ENCODE measurements at places on chromosomes 2 and 18.
A peak's percentile ranks its signal among the peaks of the same experiment; 100 is the strongest.

- DNase-seq = no peak
Measured at GRCh38 chr2:85888020-85888683, 638 bp downstream of the ST3GAL5 start.

GRCh38 chr2:43340945-43341356 is 114.5 kb upstream of the ZFP36L2 start:
- DNase-seq = peak; percentile 69

DNA sequence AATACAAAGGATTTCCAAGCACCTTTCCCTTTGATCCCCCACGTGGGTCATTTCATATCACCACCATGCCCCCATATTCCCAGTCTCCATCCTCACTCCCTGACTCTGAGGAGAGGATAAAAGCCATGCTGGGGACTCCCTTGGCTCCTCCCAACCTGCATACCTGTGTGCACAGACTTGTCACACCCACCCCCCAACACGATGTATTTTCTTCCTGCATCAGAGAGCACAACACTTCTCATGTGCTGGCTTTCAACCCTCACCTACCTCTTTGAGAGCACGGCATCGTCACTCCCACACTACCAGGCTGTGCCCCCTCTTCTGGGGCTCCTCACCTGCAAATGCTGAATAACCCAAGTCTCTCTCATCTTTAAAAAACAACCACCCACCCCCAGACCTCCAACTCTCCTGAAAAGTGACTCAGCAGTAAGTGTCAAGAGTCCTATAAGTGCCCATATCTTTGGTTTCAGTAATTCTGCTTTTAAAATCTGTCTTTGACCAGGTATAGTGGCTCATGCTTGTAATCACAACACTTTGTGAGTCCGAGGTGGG is 53.1 kb downstream of the AP1S3 start:
- no peak for DNase-seq

DNA sequence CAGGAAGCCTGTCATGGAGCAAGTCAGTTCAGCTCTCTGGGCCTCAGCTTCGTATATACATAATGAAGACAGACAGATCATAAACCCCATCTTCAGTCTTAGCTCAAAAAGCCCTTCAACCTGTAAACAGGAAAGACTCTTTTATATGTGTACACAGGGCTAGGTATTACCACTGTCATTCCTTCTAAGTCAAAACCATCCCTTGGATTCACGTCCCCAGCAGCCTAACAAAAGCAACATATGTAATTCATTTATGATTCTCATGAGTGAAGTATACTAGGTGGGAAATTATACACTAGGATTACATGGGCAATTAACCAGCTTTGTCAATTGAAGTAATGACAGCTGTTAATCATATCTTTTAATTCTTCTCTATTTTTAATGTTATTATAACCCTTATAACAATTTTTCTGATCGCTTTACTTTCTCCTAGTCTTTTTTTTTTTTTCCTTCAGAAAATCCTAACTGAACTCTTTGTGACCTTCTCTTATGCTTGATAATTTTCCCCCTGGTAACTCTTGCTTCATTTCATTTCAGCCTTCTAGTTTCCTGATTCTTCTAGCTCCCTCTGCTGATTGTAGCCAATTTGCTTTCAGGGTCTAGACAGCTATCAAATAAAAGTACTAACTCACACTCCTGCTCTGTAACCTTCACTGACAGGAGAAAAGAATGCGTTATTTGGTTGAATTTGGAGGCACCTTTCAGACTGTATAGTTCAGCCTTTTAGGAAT is 99.7 kb downstream of the RBM43 start:
- peak; percentile 3 for DNase-seq

All from A172 (cell line).